ENCODE measurements at places on chromosomes 11 and 22.

DNA sequence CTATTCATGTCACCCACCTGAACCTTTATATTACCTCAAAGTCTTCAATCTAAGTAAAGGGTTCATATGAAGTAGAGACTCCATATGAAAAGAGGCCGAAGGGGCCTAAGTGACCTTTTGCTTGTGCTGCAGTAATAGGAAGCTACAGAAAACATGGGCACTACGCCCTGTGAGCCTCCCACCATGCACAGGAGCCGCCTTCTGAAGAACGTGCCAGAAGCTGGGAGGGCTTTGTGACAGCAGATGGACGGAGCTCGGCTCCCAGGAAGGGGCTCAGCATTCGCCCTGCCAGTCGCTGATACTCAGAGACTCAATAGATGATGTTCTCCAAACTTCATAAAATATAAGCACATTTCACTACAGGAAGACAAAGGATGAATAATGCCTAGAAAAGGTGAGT, 21.2 kb downstream of the DEAF1 start:
- DNase-seq: no peak

- no peak for DNase-seq
Measured at GRCh38 chr11:70915158-70915985, 337.0 kb downstream of the SHANK2 start.

DNA sequence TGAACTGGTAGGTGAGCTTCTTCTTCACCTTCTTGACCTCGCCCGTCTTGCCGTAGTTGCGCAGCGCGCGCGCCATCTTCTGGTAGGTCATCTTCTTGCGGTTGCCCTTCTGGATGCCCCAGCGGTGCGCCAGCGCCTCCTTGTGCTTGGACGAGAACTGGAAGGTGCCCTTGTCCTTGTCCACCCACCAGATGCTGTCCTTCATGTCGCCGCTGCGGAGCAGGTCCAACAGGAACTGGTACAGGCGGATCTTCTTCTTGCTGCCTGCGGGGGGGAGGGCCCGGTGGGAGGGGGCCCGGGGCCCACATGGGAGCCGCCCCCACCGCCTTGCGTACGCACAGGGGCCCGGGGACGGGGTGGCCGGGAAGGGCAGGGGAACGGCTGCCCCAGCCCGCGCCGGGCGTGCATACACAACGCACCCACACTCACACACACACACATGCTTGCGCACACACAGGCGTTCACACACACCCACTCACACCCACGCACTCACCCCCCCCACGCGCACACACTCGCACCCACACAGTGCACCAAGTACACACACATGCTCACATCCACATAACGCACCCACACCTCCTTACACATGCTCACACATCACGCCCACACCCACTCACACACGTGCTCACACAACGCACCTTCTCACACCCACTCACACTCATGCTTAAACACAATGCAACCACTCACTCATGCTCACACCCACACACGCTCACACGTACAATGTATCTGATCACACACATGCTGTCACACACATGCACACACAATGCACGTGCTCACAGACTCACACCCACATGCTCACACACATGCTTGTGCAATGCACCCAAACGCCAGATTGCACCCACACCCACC, 3.0 kb upstream of the MYBPC3 start:
- DNase-seq: peak; percentile 99

- no peak for DNase-seq
Measured at GRCh38 chr11:43130616-43131015, 181.2 kb upstream of the API5 start.

DNA sequence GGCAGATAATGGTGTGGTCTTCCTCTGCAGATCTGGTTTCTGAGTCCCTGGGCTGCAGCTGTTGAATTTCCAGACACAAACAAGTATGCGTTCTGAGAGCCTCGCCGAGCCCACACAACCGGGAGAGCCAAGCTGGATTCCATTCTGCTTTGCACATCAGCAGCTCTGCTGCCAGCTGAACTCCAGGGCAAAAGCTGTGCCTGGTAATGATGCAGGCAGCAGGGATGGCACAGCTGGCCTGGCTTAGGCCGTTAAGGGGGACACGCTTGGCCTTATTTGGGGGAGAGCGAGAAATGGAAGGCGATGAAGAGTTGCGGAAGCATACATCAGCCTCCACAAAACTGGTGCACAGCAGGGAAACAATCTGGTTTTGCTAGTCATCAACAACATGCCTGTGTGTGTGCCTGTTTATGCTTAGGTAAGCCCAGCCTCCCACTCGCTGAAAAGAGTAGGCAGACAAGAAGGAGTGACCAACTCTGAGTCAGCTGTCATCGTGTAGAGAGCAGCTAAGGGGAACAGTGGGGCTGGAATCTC, 25.1 kb downstream of the ADAMTS8 start:
- DNase-seq: no peak

DNA sequence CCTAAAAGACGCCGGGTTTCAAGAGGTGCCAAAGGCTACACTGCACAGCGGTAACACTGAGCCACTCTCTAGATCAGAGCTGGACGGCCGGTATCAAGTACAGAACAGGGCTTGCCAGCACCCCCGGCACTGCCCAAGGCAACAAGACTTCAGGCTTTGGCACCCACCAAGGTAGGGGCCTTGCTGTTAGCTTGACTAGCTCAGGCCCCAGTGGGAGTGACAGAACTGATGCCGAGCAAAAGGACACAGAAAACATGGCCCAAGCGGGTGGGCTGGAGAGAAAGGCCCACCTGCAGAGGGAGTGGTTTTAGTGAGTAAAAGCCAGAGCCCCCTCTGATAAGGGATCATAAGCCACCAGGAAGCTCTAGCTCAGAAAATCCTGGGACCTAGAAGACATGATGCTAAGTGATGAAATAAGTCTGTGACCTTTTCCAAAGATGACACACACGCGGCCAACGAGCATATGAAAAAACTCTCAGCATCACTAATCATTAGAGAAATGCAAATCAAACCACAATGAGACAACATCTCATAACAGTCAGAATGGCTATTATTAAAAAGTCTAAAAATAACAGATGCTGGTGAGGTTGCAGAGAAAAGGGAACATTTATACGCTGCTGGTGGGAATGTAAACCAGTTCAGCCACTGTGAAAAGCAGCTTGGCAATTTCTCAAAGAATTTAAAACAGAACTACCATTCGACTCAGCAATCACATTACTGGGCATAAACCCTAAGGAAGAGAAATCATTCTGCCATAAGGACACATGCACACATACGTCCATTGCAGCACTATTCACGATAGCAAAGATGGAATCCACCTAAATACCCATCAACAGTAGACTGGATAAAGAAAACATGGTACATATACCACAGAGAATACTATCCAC, 12.9 kb downstream of the EHD1 start:
- DNase-seq: no peak

DNA sequence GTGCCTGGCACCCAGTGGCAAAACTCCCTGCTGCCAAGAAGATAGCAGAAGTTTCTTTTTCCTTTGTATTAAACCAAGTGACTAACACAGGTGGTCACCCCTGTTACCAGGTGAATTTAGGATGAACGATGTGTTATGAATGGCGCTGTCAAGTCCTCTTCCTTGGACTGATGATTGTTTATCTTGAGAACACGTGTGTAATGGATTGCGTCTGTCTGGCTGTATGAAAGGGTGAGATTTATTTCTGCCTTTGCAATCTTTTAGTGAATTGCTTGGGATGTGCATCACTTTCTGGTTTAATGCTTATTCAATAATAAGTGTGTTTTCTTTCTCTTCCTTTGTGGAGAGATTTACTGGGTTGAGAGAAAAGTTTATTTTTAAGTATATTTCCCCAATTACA, 36.5 kb downstream of the SDHD start:
- DNase-seq: no peak

GRCh38 chr11:36726420-36726819, 128.4 kb upstream of the RAG2 start:
- DNase-seq: no peak

- no peak for DNase-seq
Measured at GRCh38 chr22:35064664-35065063, 1.3 kb upstream of the ISX start.

GRCh38 chr11:6646918-6647679, 8.5 kb downstream of the DCHS1 start:
- no peak for DNase-seq
